Heart left ventricle (tissue), 16 donors: ENCODE measurements at places on chromosomes 5 and 9. TPM values are rescaled to one million over a fixed set of nuclear protein-coding genes. Genes with fewer than 3 reads are reported as not detected.

Gene C8G
- 1.2 TPM for total RNA-seq

Gene NFIB
- total RNA-seq: 80.9 TPM

DNA sequence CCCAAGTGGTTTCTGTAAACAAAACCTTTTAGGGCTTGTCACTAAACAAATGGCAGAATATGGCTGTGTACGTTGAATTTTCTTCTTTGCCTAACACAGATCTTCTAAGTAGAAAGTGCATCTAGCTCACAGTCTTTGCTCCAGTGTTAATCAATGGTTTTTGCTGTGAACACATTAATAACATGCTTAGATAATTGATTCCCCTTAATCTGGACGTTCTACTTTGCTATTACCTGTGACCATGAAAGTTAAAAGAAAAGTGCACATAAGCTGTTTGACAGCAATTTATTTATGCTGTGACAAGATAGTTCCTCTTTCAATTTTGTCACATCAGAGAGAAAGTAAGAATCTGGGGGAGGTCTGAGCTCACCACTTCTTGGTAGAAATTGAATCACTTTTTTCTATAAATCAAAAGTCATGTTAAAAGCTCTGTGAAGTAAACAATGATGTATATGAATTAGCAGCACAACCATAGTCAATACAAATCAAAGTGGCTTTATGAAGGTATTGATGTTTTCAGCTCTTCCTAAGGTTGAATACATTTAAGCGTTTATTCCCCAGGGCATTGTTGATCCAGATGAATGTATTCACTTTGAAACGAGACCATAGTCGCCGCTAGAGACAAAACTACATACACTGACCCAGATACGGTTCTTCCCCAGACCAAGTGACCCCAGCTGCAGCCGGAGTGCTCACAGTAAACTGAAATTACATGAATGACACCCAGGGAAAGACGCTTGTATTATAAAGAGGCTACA lies 174.6 kb upstream of the ZNF608 start:
- DNase-seq: no peak

GRCh38 chr5:168609806-168610482 lies 30.8 kb upstream of the PANK3 start:
- DNase-seq: no peak
